Inflammatory macrophage treated with lipopolysaccharide for 4 hours (primary cell): ENCODE measurements at places on chromosomes 16 and 17.

DNA sequence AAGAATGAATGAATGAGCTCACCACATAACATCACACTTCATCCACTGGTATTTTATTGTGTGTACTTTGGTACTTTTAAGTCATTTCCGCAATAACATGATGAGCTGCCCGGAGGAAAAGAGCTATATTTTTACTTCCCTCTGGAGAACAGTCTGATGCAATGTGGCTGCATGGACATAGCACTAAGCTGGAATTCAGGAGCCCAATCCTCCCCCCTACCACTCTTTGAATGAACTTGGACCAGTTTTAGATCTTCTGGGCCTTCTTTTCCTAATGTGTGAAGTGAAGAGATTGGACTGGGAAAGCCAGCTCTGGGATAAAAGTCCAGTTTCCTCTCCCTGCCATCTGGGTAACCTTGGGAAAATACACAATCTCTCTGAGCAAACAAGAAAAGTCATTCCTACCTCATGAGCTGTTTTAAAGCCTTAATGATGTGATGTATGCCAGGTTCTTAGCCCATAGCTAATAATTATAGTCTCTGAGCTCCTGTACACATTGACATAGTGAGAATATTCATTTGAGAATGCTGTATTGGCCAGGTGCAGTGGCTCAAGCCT lies 79.3 kb downstream of the ABCC12 start:
- no peak for DNase-seq

DNA sequence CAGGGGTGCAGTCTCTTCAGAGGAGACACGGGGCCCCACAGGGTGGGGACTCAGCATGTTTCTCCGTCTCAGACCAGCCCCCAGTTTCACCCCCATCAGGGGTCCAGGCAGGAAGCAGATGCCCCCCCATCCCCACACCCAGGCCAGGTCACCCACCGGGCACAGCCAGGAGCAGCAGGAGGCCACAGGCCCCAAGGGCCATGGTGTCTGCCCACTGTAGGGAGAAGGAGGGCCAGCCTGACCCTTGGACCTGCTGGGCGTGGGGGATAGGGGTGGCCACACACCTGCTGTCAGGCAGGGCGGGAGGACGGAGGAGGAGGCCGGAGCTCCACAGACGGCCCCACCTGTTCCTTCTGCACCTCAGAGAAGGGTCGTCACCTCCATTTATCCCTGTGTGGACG lies at the start of gene TPSG1:
Gene TPSG1, minus strand, starts transcription at position 218 of the 401 bp plus-strand sequence. Its CDS starts 16 bp downstream, at position 202.
- DNase-seq: no peak

- DNase-seq: no peak
Measured at GRCh38 chr17:8674344-8675305, 44.1 kb upstream of the MYH10 start.

DNA sequence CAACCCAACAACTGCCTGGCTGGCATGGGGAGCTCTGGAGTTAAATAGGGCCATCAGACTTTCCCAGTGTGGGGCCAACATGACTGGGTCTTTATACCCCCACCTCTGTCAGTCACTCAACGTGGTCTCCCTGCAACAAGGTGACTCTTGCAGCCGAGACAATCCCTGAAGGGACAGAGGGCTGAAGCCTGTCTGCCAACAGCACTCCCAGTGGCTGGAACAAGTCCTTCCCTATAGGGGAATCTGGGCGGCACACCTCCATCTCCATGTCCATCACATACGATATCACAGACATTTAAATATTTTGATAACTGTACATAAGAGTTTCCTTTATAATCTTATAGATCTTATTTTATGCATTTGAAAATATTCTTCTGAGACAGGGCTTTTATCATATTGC lies 4.8 kb upstream of the MAPT start:
- no peak for DNase-seq

DNA sequence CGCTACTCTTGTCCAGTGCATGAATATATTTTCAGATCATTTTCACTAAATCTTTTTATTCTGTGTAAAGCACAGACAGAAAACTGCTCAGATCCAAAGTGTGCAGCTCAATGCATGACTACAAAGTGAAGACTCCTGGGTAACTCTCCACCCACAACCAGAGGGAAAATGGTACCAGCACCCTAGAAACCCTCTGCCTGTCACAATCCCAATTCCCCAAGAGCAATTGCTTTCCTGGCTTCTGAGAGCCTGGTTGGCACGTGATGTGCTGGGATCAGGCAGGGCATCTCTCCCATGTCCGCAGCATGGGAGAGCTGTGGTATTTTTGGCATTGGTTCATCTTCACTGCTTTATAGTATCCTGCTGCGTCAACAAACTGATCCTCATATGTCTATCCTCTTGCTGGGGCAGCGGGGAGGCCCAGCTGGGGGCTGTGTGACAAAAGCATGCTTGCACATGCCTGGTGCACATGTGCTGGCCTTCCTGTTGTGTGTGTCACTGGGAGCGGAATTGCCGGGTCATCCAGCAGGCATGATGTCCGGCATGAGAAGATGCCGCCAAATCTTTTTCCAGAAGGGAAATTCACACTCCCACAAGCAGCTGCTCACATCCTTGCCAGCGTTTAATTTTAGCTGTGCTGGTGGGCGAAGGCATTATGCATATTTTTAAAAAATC lies 278.9 kb upstream of the FOXF1 start:
- DNase-seq: no peak

GRCh38 chr17:44906010-44906646 lies 6.9 kb upstream of the EFTUD2 start:
- peak; percentile 77 for DNase-seq

- no peak for DNase-seq
Measured at GRCh38 chr16:53726625-53727024, 22.7 kb downstream of the FTO start.

GRCh38 chr16:34648-34987 lies 18.8 kb downstream of the POLR3K start:
- DNase-seq: no peak

- DNase-seq: no peak
Measured at GRCh38 chr17:68052810-68053209, 17.3 kb downstream of the KPNA2 start.

DNA sequence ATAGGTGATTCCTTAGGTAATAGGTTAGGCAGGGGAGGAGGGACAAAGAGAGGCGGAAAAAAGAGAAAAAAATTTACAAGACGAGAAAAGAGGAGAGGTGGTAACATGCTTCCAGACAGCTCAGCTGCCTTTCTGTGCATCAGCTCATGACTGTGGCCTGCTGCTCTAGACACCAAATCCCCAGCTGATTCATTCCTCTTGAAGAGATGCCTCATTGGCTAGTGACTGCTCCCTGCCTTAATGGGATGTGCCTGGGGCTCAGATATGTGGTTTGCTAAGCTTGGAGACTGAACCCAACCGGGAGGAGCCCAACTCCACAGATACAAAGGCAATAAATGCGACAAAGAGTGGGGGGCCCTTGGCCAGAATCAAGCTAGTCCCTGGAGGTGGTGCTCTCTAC lies 105.9 kb upstream of the FAM20A start:
- DNase-seq: peak; percentile 54

- peak; percentile 33 for DNase-seq
Measured at GRCh38 chr16:11350921-11351335, 5.7 kb downstream of the RMI2 start.

DNA sequence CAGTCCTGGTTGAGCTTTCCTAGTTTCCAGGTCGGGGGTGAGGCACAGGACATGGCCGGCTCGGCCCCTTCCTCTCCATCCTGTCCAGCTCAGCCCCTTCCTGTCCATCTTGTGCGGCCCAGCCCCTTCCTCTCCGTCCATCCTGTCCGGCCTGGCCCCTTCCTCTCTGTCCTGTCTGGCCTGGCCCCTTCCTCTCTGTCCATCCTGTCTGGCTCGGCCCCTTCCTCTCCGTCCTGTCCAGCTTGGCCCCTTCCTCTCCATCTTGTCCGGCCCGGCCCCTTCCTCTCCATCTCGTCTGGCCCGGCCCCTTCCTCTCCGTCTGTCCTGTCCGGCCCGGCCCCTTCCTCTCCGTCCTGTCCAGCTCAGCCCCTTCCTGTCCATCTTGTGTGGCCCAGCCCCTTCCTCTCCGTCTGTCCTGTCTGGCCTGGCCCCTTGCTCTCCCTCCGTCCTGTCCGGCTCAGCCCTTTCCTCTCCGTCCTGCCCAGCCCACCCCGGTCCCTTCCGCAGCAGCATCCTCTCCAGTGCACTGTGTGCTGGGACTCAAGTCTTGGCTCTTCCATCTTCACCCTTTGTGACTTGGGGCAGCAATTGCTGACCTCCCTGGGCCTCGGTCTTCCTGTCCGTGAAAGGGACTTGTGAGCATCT lies 5.5 kb upstream of the ZNF750 start:
- no peak for DNase-seq
